Stimulated activated naive B cell treated with anti-CD40 and anti-IgM and Interleukin-4, amounts not matched to agents 10 μg/mL and 1 μg/mL and 100 μg/mL, for 72 hours (primary cell): ENCODE measurements at places on chromosomes 16 and 17.

DNA sequence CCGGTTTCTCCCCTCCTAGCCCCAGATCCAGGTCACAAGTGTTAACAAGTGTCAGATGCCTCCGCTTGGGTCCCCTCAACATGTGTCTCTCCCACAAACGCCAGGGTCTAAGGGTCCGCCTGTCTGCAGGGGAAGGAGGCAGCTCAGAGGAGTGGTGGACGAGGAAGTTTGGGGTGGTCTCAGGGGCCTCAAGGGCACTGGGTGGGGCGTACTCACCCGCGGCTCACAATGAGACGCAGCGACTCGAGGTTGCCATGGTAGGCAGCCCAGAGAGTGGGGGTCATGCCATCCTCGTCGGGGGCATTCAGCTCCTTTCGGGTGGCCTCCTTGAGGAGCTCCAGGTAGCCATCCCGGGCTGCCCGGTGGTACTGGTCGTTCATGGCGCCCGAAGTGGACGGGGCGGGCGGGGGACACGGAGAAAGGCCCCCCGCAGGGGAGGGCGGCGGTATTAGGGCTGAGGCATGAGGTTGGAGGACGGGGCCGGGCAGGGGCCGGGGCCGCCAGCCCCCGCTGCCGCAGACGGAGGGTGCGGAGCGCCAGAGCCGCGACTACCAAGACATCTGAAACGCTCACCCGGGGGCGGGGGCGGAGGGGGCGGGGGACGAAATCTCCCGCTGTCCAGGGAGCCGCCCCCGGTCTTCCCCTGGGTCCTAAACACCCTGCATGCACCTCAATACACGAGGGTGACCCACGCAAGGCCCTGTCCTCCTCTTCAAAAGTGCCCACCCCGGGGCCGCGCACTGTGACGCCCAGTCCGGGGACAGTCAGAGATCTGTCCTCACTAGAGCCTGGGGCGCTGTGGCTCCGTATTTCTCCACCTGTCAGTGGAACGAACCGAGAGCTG is at the start of gene USH1G:
USH1G (minus strand) TSS at position 562 of the 844 bp plus-strand sequence; CDS start at position 380, 182 bp downstream.
- DNase-seq, result no peak

DNA sequence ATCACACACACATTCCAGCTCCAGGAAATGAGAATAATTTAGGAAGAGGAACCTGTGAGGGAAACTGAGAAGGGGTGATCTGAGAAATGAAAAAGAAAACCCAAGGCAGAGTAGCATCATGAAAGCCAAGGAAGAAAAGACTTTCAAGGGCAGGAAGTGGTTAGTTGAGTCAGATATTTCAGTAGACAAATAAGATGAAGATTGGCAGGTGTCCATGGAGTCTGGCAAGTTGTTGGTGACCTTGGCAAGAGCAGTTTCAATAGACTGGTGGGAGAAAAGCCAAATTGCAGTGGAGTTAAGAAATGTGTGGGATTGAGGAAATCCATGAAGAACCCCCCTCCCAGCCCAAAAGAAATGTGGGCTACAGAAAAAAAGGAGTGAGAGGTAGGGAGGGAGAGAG is 10.7 kb downstream of the GNAO1 start:
- DNase-seq, result no peak

DNA sequence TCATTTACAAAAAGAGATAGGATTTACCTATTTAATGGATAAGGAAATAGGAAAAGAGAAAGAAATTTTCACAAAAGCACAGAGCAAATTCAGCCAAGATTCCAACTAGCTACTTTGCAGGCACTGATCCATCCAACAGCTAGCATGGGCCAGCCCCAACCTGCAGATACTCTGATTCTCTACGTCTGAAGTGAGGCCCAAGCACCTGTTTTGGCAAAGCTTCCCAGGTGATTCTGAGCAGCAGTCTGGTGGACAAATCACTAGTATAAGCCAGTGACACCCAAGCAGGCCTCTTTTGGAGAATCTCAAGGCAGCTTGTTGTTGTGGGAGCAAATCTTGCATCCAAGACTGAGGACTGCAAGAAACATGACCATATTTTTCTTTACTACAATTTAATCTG is 20.9 kb upstream of the CALB2 start:
- DNase-seq, result no peak

DNA sequence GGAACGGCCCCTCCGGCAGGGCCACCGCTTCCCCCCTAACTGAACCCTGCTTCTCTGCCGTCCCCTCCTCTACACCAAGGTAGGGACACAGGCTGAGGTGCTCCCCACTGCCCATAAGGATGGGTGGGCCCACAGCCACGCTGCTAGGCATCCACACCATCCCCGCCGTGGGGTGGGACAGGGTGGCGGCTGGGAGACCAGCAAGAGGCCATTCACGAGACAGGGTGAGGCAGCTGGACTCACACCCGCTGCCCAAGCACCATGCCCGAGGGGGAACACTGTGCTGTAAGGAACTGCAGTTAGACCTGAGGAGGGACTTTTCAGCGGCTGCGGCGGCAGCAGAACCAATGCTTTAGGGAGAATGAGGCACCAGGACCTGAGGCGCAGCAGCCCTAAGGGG is 47.5 kb upstream of the RRN3 start:
- no peak for DNase-seq

- no peak for DNase-seq
These were observed 8.4 kb downstream of the TNFAIP1 start for GRCh38 chr17:28344011-28344410.

- DNase-seq, result no peak
These were observed 15.5 kb downstream of the FAM20A start for GRCh38 chr17:68585643-68586042.

- DNase-seq, result no peak
These were observed 114.2 kb upstream of the TMEM97 start for GRCh38 chr17:28204751-28205150.

DNA sequence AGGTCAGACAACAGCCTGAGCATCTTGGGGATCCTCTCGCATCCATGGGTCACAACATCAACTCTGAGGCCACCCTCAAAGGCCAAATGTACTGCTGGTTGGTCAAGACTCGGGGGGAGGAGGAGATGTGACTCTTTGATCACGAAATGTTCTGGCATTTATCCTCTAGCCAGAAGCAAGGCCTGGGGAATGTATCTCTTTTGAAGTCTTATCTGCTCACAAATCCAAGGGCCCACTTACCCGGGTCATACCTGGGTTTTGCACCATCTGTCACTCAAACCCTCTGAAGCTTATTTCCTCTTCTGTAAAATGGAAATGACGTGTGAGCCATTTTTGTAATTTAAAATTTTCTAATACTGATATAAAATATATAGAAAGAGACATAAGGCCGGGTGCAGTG is 13.2 kb downstream of the CA7 start:
- DNase-seq, result no peak

DNA sequence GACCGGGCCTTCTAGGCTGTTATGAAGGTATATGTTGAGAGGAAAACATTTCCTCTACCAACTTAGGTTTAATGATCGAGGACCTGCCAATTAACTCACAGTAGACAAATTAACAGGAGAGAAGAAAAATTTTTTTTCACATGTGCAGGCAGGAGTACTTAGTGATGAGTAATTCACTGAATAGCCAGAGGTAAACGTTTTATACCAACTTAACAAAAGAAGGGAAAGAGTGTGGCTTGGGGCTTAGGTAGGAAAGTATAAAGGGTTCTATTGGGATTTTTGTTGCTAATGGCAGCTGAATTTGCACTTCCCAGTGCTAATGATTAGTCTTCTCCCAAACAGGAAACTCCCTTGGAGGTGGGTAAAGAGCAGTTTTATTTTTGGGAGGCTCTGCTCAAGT is 121.6 kb upstream of the HS3ST4 start:
- DNase-seq, result no peak

DNA sequence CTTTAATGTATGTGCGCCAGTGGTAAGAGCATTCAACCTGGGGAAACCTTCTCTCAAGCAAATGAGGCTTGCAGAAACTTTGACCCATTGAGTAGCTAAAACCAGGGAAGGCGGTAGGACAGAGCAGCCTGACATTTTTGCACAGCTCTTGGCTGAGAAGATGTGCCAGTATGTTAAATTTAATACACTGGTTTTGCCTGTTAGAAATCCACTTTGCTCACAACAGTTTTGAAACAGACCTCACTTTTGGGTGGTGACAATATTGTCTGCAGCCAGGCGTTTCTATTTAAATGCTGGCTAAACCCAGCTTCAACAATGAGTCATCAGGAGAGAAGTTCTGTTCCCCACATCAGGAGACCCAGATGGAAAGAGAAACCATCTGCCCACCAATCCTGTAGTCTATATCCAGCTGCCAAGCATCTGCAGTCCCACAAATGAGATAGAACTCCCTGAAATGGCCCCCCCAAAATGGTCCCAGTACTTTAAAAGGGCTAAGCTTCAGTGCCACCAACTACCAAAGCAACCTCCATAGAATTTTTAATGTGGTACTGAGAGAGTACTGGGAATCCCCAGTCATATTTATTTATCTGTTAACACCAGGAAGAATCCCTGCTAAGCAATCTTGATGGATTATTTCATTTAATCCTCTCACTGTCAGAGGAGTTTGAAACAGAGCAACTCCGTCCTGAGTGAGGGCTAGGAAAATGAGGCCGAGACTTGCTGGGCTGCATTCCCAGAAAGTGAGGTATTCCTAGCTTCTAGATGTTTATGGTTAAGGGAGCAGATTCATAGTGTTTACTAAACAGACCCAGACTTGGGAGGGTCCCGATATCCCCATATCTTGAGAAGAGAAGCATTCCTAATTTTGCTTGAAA is 29.0 kb upstream of the CLEC3A start:
- no peak for DNase-seq

DNA sequence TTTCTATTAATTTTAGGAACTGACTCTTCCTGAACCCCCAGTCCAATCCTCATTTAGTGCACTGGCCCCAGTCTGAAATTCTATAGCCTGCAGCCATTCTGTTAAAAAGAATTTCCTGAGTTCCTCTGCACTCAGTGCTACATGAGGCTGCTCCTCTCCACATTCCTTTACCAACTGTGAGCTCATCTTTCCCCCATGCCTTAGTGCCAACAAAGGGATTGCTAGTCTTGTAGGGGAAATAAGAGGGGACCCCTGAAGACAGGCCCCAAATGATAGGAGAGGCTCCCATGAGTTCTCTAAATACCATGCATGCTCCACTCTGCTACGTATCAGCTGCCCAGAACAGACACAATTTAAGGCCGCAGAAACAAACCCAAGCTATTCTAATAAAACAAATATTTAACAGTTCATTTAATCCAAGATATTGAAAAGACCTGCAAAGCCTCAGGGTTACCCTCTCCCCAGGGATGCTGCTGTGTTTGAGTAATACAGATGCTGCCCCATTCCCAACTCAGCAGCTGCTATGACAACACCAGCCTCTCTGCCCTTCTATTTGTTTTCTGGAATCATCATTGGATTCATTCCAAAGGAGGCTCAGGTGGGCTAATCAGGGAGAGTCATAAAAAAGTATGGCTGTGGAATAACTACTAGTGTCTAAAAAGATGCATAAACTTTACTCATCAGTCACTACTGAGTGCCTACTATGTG is 228.5 kb downstream of the TOX3 start:
- DNase-seq, result no peak

DNA sequence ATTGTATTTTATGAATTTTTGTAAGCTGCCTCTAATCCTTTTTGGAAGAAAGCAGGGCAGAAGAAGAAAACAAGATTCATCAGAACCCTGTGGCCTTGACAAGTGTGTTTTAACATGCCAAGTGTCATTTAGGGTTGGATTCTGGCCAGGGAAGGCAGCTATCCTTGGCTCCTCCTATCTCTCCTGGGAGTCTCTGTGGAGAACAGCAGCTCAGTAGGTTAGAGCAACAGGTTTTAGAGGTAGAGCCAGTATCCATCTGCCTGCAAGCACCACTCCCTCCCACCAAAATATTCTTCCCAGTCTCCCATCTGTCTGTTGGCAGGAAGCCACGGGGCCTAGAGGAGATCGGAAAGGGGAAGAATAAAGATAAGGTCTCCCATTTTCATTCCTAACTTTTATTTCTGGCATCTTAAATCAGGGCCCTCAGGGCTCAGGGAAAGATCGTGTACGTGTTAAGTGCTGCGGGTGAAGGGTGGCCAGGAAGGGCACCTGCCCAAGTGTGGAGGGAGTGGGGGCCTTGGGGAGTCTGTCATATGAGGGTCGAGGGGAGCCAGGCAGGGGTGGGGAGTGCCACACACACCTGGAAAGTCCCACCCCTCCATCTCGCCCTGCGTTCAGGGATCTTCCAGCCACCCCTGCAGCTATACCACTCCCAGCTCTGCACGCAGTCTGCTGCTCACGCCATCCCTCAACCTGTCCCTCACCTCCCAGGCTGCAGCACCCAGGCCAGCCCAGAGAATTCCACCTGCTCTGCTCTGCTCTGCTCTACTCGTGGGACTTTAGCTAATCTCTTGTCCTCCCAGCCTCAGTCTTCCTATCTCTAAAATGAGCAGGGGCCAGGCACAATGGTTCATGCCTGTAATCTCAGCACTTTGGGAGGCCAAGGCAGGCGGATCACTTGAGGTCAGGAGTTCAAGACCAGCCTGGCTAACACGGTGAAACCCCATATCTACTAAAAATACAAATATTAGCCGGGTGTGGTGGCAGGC is 17.1 kb upstream of the CPSF4L start:
- no peak for DNase-seq
